CD4-positive, alpha-beta T cell treated with Interleukin-6 for 4 hours (primary cell): ENCODE measurements at places on chromosomes 2 and 18.

DNA sequence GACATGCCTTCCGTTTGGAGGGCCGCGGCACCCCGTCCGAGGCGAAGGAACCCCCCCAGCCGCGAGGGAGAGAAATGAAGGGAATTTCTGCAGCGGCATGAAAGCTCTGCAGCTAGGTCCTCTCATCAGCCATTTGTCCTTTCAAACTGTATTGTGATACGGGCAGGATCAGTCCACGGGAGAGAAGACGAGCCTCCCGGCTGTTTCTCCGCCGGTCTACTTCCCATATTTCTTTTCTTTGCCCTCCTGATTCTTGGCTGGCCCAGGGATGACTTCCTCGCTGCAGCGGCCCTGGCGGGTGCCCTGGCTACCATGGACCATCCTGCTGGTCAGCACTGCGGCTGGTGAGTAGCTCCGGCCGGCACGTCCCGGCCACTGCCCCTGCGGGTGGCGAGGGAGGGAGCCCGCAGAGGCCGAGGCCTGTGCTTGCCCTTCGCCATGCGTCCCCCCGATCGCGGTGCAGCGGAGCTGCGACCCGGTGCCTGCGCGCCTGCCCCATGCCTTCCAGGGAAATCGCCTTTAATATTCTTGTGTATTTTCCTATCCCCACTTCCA lies 1.2 kb downstream of the BMPR2 start:
- peak; percentile 7 for DNase-seq

DNA sequence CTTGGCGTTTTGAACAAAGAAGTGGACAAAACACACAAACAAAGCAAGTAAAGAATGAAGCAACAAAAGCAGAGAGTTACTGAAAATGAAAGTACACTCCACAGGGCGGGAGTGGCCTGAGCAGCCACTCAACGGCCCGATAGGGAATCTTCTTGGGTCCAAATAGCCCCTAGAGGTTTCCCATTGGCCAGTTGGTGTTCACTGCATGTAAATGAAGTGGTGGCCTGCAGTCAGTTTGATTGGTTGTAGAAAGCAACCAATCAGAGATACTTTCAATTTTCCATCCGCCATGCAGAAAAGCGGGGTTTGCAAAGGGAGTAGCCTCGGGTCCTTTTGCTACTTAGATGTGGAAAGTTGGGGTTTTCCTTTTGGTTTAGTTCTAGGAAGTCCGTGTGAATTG lies 31.6 kb downstream of the CYBRD1 start:
- no peak for DNase-seq

DNA sequence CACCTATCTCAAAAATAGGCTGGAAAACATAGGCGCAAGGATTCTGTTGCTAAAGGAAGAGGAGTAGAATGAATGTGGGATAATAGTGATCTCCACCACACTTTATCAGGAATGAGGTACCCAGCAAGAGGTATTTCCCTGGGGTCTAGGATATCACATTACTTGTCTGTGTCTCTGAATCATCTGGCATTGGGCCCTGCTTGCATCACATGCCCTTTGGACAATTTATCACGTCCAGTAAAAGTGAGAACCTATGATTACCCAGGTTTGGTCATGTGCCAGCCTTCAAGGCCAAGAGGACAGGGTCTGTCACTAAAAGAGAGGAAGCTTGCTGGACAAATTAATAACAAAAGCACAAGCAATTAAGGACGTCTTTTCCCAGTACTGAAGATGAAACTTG lies 11.4 kb upstream of the TRAPPC8 start:
- DNase-seq, result no peak

- DNase-seq, result no peak
Measured at GRCh38 chr2:25912851-25913695, 34.8 kb upstream of the ASXL2 start.
